ENCODE measurements at places on chromosomes 2 and 18. TPM values are rescaled to one million over a fixed set of nuclear protein-coding genes. Genes with fewer than 3 reads are reported as not detected.

The MBD1 gene
- total RNA-seq: 67.2 TPM

The NYAP2 gene
- total RNA-seq: 0.12 TPM

The LHCGR gene
- total RNA-seq: 1.3 TPM

The CPO gene
- not detected for total RNA-seq

The SLC30A3 gene
- total RNA-seq: 2.2 TPM

The TMEM37 gene
- 25.2 TPM for total RNA-seq

The STRN gene
- total RNA-seq: 20.4 TPM

The FARSB gene
- total RNA-seq: 10.3 TPM

The QPCT gene
- 12.2 TPM for total RNA-seq

The REG3G gene
- not detected for total RNA-seq

The KCNF1 gene
- total RNA-seq: 0.70 TPM

The RETREG2 gene
- total RNA-seq: 64.3 TPM

The KCNJ13 gene
- total RNA-seq: 1.8 TPM

The TOGARAM2 gene
- 0.53 TPM for total RNA-seq

The SALL3 gene
- 10.9 TPM for total RNA-seq

The TRIP12 gene
- 211 TPM for total RNA-seq

The ANKRD44 gene
- 44.1 TPM for total RNA-seq
